Osteoblast (primary cell): ENCODE measurements at places on chromosomes 12 and 14.

GRCh38 chr12:49092816-49093406, 1.7 kb downstream of the DHH start:
- peak; percentile 55 for DNase-seq

- peak; percentile 32 for DNase-seq
These were observed 13.2 kb downstream of the PRKAB1 start for GRCh38 chr12:119681111-119681510.

GRCh38 chr14:60956632-60957031, 24.2 kb downstream of the TRMT5 start:
- DNase-seq, result no peak

- peak; percentile 32 for DNase-seq
These were observed 46.6 kb downstream of the SUSD6 start for GRCh38 chr14:69657950-69658355.

DNA sequence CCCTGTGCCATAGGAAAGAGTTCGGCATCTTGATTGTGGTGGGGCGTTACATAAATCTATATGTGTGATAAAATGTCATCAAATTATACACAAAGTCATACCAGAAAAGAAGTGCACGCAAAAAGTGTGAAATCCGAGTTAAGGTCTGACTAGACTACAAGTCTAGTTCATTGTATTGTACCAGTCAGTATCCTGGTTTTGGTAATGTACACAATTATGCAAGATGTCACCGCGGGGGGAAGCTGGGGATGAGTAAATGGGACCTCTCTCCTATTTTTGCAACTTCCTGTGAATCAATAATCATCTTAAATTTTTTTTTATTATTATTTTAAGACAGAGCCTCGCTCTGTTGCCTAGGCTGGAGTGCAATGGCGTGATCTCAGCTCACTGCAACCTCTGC, 43.2 kb upstream of the BCL11B start:
- no peak for DNase-seq

GRCh38 chr12:60263161-60263560, 667.3 kb downstream of the SLC16A7 start:
- DNase-seq, result no peak

- peak; percentile 50 for DNase-seq
These were observed 156.7 kb upstream of the DIO3 start for GRCh38 chr14:101404426-101405170.

- no peak for DNase-seq
These were observed 9.4 kb upstream of the MORN3 start for GRCh38 chr12:121678716-121679300.

DNA sequence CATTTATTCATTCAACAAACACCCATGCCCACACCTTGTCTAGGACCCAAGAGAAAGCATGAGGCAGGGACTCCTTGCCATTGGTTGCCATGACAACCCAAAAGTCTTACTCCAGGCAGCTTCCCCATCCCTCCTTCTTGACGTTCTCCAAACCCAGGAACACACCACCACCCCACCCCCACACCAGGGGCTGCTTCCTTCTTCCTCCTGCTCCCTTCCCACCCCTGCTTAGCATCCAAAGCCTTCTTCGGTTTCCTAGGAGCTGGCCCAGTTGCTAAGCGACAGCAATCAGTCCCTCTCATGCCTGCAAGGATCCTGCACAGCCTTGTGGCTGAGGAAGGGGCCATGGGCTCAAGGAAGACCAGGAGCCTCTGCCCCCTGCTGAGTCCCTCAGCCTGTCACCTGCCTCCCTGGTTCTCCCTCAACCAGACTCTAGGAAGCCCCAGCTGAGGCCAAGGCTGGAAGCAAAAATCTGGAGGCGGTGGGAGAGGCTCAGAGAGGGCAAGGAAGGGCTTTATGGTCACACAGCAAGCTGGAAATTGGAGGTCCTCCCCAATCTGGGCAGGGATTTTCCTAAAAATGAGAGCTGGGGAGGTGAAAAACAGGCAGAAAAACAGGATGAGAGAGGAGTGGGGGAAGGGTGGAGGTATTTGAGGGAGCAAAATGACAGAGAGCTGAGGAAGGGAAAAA, 15.4 kb downstream of the RASAL1 start:
- peak; percentile 55 for DNase-seq

DNA sequence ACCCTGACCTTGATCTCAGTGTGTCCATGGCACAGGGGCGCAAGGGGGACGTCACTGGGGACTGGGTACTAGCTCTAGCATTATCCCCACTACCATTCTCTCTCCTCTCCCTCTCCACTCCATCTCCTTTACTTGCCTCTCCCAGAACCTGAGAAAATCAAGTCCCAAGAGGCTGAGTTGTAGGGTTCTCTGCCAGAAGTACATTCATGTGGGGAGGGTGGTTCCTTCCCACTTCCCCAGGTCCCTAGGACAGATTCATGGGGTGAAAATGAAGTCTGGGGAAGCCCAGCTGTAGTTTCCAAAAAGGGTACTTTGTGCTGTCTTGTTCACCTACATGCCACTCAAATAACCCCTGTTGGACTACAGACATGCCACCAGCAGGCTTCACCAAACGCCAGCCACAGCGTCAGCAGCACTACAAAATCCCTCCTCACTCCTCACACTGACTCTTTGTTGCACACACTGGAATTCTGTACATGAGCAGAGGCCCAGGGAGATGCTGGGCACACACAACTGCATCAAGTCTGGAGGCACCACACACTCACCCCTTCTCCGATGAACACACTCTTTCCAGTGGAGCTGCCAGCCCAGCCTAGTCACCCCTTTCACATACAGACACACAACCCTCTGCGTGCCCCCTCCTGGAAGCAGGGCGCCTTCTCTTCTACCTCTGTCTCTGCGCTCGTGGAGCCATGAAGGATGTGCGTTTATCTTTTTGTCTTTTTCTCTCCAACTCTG, 6.9 kb downstream of the RARG start:
- peak; percentile 89 for DNase-seq

- peak; percentile 86 for DNase-seq
These were observed 98.5 kb upstream of the PLEKHA5 start for GRCh38 chr12:19031032-19031431.

GRCh38 chr14:23306412-23307145, at the start of gene BCL2L2:
Gene BCL2L2, plus strand, starts transcription at chr14:23306833. Its CDS starts 935 bp downstream, at chr14:23307768.
- peak; percentile 95 for DNase-seq

DNA sequence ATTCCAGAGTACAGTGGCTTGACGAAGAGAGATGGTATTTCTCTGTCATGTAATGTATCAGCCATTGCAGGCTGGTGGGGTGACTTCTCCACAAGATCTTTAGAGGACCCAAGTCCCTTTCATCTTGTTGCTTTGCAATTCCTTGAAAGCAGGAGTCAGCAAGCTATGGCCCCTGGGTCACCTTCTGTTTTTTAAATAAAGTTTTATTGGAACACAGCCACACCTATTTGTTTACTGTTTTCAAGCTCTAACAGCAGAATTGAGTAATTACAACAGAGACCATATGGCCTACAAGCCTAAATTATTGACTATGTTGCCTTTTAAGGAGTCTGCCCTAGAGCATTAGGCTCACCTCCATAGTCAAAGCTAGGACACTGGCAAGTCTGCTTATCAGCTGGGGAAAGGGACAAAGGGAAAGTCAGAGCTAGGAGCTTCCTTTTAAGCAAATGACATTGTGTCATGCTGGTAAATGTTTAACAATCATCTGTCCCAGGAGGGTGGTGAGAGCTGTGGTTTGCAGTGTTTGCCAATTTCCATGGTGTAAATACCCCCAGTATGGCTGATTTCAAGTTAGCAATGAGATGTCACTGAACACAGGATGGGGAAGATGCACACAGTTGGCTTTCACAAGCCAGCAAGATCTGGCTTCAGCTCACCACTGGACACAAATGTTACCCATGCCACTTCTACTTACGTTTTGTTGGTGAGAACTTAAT, 87.7 kb upstream of the PWP1 start:
- DNase-seq, result no peak

GRCh38 chr12:123267335-123267920, 4.2 kb downstream of the CDK2AP1 start:
- peak; percentile 65 for DNase-seq

GRCh38 chr12:29781188-29781587, 2.6 kb downstream of the TMTC1 start:
- DNase-seq, result peak; percentile 82

DNA sequence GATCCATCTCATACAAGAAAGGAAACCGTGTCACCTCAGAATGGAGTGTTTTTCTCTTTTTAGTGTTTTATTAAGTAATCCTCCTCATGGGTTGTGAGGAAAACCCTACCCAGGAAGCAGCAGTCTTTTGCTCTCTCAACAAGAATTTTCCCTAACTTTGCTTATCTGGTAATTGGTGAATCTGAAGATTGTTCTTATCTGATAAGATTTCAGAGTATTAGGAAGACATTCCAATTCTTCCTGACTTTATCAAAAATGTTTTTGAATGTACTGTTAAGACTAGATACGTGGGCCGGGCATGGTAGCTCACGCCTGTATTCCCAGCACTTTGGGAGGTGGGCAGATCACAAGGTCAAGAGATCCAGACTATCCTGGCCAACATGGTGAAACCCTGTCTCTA, 86.0 kb downstream of the PHLDA1 start:
- no peak for DNase-seq

DNA sequence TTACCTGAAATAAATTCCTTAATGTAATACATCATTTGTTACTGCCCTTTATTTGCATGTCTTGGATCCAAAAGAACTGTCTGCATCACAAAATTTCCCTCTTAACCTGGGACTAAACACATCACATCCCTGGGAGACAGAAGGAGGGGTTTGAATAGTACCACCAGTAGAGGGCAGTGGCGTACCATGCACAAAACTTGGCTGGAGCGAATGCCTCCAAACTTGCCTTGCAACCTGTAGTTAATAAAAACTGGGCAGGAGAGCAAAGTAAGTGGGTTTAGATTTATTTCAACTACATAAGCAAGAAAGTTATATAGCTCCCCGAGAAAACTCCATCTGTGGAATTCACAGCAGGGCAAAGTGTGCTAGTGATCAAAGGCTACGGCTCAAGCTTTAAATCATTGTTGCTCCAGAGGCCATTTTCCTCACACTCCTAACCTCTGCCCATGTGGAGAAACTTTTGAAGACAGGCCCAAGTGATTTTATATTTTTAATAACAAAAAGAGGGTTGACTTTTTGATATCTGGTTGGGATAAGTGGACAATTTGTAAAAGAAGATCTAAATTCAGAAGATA, 1176.7 kb upstream of the SEL1L start:
- DNase-seq, result peak; percentile 45

DNA sequence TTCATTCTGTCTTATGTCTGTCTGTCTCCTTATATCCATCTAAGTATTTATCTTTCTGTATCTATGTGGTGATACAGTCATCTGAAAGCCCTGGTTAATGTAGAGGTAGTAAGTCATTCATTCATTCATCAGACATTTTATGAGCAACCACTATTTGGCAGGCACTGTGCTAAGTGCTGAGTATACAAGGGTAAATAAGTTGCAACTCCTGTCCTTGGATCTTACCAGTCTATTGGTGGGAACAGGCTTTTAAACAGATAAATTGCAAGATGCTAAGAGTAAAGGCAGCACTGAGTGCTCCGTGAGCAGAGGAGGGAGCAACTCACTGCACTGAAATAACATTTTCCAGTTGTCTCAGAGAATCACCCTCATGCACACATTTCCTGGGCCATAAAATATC, 68.6 kb downstream of the TMEM30B start:
- DNase-seq, result no peak

DNA sequence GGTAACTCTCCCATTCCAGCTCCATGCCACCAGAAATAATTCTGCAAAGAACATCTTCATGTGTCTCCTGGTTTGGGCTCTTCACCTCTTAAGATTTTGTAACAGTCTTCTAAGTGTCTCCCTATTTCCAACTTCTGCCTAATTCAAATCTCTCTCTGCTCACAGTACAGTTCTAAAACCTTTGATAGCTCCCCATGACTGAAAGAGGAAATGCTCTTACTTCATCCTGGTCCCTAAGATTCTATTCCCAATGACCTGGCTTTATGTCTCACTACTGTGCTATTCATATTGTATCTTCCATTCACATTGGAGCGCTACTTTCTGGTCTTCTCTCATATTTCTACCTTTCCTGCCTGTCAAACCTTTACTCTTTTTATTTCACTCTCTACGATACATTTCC, 1.6 kb downstream of the AMN1 start:
- DNase-seq, result peak; percentile 1

DNA sequence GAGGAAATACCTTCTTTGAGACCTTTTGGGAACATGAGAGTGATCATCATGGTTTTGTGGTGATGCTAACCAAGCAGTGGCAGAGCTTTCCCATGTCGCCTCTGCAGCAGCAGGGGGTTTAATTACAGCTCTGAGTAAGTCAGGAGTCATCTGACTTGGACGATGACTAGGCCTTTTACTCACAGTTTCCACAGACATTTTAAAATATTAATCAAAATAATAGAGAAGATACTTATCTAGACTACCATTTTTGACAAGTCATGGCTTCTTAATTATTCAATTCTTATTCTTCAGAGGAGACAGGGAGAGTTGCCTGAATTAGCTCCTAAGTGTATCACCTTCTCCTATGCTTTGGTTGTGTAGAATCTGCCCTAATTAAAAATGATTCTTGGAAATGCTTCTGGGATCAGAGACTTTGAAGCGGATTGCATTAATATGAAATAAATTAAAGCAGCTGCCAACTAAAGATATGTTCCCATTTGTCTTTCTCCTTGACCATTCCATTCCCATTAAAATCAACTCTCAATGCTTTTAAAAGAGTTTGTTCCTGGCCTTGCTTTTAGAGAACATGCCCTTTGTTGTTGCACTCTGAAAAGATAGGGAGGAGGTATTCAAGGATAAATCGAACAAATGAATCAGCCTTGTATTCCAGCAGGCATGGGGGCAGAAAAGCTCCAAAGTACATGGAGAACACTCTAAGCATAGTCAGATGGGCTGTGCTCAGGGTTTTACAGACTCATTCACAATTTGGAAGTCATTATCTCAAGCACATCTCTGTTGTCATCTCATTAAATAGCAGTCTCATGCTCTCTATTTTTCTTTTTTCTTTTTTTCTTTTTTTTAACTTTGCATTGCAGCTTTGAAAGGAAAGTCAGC, 7.7 kb upstream of the IFNG-AS1 start:
- DNase-seq, result peak; percentile 64

DNA sequence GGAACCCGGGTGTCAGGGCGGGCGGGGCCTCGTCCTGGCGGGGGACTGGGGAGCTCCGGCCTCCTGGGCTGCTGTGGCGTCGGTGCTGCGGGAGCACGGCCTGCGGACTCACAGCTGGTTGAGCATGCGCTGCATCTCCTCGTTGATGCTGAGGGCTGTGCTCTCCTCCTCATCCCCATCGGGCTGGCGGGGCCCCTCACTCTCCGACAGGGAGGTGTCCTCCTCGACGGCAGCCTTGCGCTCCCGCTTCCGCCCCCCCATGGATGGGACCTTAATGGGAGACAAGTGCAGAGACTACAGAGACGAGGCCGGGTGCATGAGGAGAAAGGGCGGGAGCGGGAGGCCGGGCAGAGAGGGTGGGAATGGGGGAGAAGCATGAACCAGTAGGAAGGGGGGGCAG, 7.3 kb downstream of the IFFO1 start:
- DNase-seq, result peak; percentile 34

DNA sequence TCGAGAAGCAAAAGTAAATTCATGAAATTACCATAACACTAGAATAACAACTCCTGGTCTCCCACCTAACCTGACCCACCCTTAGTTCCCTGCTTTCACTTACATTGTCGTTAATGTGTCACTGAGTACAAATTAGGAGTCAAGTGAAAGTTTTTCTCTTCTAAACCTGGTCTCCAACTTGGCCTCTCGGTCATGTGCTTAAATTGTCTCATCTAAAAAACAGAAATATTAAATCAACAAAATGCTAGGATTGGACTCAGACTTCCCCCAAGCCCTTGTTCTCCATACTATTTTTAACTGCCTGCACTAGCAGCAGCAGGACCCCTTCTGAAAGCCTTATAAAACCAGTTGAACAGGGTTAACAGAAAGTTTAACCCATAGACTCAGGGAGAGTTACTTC, 1.8 kb upstream of the BTG1 start:
- peak; percentile 35 for DNase-seq
